ENCODE measurements at places on chromosomes 12 and 14.

- DNase-seq = no peak
Observed at GRCh38 chr12:20368651-20369304, 441 bp downstream of the PDE3A start.

- no peak for DNase-seq
Observed at GRCh38 chr12:88743946-88744685, 163.8 kb upstream of the KITLG start.

GRCh38 chr14:68794130-68794850 is 1.4 kb upstream of the ZFP36L1 start:
- peak; percentile 74 for DNase-seq

- DNase-seq = no peak
Observed at GRCh38 chr12:43786899-43787693, 19.0 kb downstream of the TWF1 start.

All from stimulated activated CD8-positive, alpha-beta memory T cell treated with anti-CD3 and anti-CD28 coated beads, Interleukin-15, amount 100 ng/mL, for 48 hours (primary cell).